ENCODE measurements at places on chromosomes 16 and 17.
A peak's percentile ranks its signal among the peaks of the same experiment; 100 is the strongest.

DNA sequence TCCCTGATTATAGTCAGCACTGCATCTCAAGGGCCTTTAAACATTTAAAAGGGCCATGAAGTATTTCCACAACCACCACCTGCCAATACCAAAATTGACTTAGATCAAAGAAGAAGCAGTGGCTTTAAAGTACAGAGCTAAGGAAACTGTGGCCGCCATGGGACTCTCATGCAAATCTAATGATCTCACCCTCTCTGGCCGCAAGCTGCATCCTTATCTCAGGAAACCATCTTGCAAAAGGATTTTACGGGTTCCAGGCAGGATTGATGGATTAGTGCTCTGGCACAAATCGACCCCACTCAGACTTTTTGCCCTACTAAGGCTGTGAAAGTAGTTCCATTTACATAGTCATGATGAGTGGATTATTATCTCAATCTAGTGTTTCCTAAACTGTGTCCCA is 22.6 kb downstream of the CDRT4 start:
- no peak for DNase-seq

- no peak for DNase-seq
These were observed 3.1 kb upstream of the LIMD2 start for GRCh38 chr17:63703029-63703428.

DNA sequence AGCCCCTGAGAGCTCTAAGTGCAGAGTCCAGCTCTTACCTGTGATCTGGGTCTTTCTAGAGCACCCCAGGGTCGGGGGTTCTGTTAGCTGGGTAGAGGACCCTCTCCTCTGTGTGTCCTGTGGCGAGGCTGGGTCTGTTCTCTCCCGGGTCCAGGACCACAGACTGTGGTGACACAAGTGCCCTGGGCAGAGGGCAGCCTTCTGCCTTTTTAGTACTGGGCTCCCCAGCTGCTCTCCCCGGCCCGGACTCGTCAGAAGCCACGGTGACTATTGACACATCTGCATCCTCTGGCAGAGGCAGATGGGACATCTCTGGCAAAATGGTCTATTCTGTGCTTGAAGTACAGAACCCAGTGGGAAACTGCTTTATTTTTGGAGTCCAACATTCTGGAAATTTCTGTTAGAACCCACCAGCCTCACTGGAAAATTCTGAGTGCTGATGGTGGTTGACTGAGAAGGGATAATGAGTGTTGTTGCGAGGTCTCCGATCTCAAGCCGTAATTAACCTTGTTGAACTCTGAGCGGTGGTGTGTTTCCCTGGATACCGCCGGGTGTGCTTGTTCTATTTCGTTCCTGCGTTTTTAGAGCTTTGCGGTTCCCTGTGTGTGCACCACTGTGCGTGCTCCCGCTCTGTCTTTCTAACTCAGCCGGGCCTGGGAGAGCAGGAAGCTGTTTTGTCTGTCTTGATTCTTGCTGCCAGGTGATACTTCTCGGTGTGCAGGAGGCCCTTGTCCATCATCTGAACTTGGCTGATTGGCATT is 26.0 kb upstream of the NUDT16L1 start:
- no peak for DNase-seq

DNA sequence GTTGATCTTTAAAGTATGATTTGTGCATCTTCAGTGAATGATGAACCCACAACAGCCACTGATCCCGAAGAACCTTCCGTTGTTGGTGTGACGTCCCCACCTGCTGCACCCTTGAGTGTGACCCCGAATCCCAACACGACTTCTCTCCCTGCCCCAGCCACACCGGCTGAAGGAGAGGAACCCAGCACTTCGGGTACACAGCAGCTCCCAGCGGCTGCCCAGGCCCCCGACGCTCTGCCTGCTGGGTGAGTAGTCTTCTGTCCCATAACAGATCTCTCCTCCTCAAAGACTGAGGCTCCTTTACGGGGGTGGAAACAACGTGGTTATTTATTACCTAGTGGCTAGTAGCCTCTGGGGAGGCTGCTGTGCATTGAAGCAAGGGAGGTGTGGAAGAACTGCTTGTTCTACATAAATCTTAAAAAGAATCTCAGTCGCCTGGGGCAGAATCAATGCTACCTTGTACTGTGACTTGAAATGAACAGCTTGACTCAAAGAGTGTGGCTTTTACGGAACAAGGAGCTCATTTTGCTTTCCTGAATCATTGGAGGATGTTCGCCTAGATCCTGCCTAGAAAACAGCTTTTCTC is 63.0 kb upstream of the CLEC18A start:
- no peak for DNase-seq

DNA sequence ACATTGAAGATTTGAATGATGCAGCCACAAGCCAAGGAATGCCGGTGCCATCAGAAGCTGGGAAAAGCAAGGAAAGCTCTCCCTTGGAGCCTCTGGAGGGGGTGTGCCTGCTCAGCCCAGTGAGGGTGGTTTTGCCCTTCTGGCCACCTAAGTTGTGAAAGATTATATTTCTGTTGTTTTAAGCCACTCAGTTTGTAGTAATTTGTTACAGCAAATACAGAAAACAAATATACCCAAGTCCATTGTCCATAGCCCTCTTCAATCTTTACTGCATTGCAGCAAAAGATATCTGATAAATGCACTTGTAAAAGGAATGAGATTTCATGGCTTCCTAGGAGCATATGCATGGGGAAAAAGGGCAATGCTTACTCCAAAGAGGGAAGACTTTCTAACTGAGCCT is 447.9 kb downstream of the HAPSTR1 start:
- no peak for DNase-seq

GRCh38 chr16:49622084-49622390 is 233.9 kb downstream of the ZNF423 start:
- DNase-seq = no peak

- no peak for DNase-seq
These were observed 1.8 kb upstream of the PPM1D start for GRCh38 chr17:60598001-60598736.

- no peak for DNase-seq
These were observed 60.9 kb downstream of the SRCIN1 start for GRCh38 chr17:38544839-38545209.

- no peak for DNase-seq
These were observed 22.3 kb downstream of the CA10 start for GRCh38 chr17:52136166-52136565.

DNA sequence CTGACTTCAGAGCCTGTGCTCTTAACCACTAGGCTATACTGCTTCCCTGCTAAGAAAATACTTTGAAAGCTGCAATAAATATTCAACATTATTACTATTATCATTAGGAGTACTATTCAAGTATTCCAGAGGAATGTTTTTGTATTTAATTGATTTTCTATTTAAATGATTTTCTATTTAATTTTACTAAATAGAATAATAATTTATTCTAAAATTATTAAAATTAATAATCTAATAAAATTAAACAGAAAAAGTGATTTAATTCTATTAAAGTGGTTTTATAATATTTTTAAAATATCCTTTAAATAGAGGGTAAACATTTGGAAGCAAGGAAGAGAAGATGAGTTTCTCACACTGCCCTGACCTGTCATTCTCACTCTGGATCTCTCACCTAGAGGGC is 173.8 kb downstream of the DNAH9 start:
- DNase-seq = no peak

GRCh38 chr16:8872071-8872470 is 3.3 kb upstream of the CARHSP1 start:
- no peak for DNase-seq

DNA sequence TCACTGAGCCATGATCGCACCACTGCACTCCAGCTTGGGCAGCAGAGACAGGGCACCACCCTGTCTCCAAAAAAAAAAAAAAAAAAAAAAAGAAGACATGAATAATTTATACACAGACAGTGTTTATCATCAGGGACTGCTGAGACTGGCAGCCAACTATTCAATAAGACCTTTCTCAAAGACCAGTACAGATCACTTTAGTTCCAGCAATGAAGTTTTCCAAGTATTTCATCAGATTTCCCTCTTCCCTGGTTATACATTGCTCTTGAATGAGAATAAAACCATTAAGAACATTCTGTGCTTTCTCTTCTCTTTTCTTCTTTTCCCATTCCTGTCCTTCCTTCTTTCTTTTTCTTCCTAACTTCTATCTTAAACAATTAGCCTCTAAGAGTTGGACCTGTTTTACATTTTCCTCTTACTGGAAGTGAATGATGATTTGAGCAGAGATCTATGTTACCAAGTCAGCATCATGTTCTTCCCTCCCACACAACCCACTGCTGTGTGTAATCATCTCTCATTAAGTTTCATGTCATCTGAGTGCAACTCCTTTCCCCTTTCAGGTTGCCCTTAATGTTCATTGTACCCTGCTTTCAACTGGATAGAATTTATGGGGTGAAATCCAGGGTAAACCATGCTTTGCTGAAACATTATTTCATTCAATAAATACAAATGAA is 35.9 kb upstream of the SMIM36 start:
- DNase-seq = no peak

DNA sequence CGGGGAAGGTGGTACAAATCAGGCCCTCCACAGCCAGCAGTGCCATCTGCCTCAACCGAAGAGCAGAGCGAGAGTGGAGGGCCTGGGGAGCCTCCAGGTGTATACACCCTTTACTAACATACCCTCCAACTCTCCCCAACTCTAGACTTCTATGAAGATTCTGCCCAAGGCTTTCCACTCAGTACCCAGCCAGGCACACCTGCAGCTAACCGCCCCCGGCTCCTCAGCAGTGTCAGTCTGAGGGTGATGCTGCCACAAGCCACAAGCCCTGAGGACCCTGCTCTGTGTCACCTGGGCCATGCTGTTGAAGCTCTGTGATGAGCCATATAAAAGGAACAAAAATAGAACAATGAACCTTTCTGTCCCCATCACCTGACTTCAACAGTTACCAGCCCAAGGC is 3.8 kb downstream of the CENPV start:
- DNase-seq = no peak

GRCh38 chr17:9370467-9370866 is 205.2 kb downstream of the STX8 start:
- no peak for DNase-seq

- DNase-seq = no peak
These were observed 252.9 kb upstream of the RPL38 start for GRCh38 chr17:73950593-73950914.

- no peak for DNase-seq
These were observed at the start of gene MIF4GD for GRCh38 chr17:75270966-75271232. Gene MIF4GD (minus strand): TSS chr17:75271231. CDS start chr17:75270195, 1,036 bp downstream.

- DNase-seq = no peak
These were observed 1884.8 kb downstream of the TP53TG3F start for GRCh38 chr16:35344012-35344762.

GRCh38 chr17:66620528-66620927 is 214.4 kb upstream of the CACNG5 start:
- no peak for DNase-seq

- DNase-seq = no peak
These were observed 122.0 kb downstream of the IRF8 start for GRCh38 chr16:86020971-86021370.

DNA sequence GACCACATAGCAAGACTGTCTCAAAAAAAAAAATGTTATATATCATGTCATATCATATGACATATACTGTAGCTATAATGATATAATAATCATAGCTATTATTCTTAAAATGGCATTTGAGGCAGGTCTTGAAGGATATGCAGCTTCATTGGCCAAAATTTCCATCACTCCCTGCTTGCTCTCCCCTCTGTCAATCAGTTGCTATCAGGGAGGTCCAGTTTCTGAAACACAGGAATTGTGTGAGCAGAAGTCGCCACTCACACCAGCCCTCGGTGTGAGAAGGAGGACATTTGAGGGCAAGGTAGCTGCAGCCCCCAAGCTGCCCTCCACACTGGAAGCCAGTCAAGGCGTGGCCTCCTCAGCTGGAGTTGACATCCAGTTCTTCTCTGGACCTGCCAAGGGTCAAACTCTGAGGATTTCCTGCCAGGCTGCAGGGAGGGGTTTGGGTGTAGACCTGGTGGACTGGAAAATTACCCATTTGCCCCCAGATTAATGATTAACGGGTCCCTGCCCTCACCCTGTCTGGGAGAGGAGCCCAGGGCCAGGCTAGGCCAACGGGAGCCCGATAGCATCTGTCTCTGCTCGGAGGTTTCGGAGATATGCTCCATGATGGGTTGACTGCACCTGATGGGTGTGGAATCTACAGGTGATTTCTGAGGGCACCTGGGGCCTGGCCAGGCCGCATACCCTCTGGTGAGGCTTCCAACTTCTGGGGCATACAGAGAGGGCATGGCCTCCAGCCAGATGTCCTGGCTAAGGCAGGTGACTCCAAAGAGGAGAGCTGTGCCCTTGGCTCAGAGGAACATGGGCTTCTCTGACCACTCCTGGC is 18.8 kb downstream of the WNT9B start:
- no peak for DNase-seq

- DNase-seq = peak; percentile 100
These were observed at the start of the genes DRC3 and TOM1L2 for GRCh38 chr17:17972126-17972951. Gene DRC3 (plus strand): TSS chr17:17972862. CDS start chr17:17977599, 4,737 bp downstream. Gene TOM1L2 (minus strand): TSS chr17:17972400. CDS start chr17:17972313, 87 bp downstream.

DNA sequence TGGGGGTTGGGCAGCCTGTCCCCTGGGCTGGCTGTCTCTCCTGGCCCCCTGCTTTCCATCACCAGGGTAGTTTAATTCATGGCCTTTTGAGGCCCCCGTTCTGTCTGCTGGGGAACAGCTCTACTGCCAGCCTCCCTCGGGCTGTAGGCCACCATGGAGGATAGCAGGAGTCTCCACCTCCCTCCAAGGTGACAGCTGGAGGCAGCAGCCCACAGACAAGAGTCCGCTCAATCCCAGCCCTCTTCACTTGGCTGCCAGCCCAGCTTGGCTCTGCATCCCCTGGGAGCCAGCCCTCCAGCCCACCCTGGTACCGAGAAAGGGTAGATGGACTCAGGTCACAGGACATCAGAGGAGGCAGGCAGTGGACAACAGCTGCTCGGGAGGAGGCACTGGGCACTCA is 194.6 kb upstream of the SDK2 start:
- no peak for DNase-seq

GRCh38 chr16:49019831-49020230 is 261.8 kb downstream of the CBLN1 start:
- DNase-seq = no peak

DNA sequence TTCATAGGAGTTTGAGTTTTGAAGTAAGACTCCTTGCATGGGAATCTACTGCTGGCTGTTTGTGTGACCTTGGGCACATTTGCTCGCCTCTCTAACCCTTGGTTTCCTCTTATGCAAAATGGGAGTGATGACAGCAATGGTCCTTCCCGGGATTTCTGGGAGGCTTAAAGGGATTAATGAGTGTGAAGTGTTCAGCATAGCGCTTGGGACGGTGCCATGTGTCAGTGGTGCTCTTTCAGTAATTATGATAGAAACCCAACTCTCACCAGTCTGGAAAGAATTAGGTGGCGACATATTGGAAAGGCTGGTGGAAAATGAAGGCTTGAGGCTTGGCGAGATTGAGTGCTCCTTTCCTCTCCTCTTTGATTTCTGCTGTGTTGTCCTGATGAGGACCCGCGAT is 429.2 kb upstream of the EEF2KMT start:
- DNase-seq = no peak

GRCh38 chr17:76710863-76711611 is at the start of gene MXRA7:
Gene MXRA7 (minus strand): TSS chr17:76710965. CDS start chr17:76710946, 19 bp downstream.
- DNase-seq = peak; percentile 37

- DNase-seq = peak; percentile 29
These were observed at the start of gene TMEM220 for GRCh38 chr17:10729334-10730193. Gene TMEM220 (minus strand): TSS chr17:10730023. CDS start chr17:10729851, 172 bp downstream.

GRCh38 chr17:49456183-49456965 is 38.7 kb upstream of the NGFR start:
- no peak for DNase-seq

- no peak for DNase-seq
These were observed 435 bp downstream of the RAB40C start for GRCh38 chr16:590188-590814.

Data from stimulated activated CD4-positive, alpha-beta T cell treated with anti-CD3 and anti-CD28 coated beads, TNF-alpha, amount 100 ng/mL, for 1 hour (primary cell).